ENCODE measurements at places on chromosomes 4 and X.
A peak's percentile ranks its signal among the peaks of the same experiment; 100 is the strongest.

GRCh38 chr4:785332-786073 lies 40.4 kb downstream of the CPLX1 start:
- no peak for DNase-seq

DNA sequence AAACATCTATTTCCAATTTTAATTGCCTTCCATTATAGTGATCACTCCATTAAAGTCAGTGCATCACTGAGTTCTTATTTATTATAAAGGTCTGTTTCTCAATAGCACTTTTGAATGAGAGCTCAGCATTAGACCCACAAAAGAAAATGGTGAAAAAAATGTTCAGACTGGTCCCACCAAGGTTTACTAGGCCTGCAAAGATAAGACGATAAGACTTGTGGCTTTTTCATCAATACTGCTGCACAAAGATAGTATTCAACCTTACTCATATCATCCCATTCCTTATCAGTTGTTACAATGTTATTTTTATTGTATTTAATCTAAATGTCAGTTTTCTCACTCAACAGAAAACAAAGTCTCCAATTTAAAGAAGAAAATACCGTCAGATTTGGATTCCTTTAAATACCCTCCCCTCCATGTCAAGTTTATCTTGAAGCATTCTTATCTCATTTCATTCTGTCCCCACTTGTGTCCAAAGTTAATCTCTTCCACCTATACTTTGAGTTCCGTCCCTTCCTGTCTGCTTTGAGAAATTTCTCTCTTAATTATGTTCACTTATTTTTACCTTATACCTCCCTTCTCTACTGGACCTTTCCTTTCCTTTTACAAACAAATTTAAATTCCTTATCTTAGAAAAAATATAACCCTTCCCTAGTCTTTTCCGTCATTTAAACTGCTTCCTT lies 140.0 kb downstream of the GASK1B start:
- DNase-seq = no peak

DNA sequence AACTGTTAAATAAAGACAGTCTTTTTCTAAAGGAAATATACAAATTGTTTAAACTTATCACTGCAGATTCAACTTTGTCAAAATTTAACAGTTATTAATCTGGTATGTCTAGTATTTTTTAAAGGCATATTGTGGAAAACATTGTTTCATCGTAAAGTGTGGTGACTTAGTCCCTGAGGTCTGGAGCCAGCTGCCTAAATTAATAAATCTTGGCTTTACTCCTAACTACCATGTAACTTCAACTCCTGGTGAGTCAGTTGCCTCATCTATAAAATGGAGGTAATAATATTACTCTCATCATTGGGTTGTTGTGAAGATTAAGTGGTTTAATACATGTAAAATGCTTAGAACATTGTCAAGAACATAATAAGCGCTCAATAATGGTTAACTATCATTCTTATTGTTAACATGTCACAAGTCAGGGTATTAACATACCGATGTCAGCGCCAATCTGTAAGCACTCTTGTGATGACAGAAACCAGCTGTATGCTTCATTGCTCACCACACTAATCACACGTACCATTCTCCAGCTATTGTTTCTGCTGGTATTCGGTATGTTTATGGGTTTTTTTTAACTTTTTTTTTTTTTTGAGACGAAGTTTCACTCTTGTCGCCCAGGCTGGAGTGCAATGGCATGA lies 14.1 kb upstream of the SMIM43 start:
- DNase-seq = no peak

GRCh38 chr4:89331197-89331596 lies 23.6 kb upstream of the GPRIN3 start:
- no peak for DNase-seq

DNA sequence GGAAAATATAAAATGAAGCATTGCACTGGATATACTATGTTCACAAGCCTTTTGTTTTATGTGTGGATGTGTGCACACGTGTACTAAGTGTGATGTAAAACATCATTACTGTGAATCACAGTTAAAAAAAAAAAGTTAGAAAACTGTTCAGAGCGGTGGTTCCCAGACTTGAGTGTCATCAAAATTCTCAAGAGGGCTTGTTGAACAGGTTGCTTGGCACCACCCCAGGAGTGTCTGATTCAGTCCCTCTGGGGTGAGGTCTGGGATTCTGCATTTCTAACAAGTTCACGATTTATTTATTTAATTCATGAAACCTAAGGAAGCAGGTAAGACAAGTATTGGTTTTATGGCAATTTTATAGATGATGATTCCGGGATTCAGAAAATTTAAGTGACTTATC lies 1.8 kb downstream of the CENPU start:
- no peak for DNase-seq

- no peak for DNase-seq
These were observed 61.7 kb downstream of the NBDY start for GRCh38 chrX:56790778-56791177.

DNA sequence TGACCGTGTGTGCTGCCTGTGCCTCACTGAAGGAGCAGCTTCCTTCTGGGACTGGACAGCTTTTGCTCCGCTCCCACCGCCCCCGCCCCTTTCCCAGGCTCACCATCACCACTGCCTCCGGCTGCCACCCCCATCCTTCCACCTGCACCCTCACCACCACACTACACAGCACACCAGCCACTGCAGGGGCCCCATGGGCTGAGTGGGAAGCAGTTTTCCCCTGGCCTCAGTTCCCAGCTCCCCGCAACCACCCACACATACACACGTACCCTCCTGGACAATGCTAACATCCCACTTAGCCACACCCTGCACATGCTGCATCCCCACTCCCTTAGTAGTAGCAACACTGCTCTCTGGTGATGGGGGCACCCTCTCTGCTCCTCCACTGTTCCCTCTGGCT lies 29.6 kb upstream of the COX18 start:
- DNase-seq = no peak

- no peak for DNase-seq
These were observed 937 bp downstream of the HELQ start for GRCh38 chr4:83454686-83455085.

DNA sequence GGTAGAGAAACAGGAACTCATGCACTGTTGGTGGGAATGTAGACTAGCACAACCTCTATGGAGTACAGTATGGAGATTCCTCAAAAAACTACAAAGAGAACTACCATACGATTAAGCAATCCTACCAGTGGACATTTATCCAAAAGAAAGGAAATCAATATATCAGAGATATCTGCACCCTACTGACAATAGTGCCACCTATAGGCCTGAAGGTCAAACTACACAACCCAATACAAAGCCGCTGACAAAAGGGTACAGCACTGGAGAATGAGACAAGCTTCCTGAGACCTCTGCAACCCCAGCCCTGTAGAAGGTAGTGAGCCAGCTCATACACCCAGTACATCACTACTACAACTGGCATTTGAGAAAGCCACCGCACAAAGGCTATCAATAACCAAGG lies 67.1 kb downstream of the CBR4 start:
- DNase-seq = no peak

GRCh38 chrX:152170621-152171020 lies 32.2 kb upstream of the MAGEA10 start:
- no peak for DNase-seq

GRCh38 chr4:76200771-76201231 lies 12.8 kb downstream of the SCARB2 start:
- no peak for DNase-seq

DNA sequence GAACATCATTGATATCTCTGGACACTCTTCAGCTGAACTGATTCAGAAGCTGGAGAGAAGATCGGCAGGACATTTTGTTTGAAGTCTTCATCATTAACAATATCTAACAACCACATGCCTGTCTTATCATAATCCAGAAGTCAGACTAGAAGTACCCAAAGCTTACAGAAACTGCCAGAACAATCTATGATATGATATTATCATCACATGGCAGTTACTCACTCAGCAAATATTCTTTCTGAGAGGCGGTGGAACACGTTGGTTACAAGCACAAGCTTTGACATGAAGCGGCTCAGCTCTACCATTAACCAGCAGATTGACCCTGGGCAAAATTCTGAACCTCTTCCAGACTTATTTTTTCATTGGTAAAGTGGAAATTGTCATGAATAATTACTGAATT lies 69.4 kb upstream of the KIT start:
- DNase-seq = no peak

DNA sequence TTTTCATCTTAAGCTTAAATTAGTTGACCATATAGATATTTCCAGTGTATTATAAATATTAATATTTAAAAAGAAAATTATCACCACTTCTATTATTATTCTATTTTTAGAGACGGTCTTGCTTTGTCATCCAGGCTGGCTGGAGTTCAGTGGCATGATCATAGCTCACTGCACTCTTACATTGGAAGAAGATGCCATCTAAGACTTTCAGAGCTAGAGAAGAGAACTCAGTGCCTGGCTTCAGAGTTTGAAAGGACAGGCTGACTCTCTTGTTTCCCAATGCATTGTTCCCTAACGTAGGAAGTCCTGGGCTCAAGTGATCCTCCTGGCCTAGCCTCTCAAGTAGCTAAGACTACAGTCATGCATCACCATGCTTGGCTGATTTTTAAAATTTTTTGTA lies 75.9 kb downstream of the FIP1L1 start:
- no peak for DNase-seq

- no peak for DNase-seq
These were observed 69.2 kb downstream of the NLGN4X start for GRCh38 chrX:6159468-6159867.

- no peak for DNase-seq
These were observed 23.9 kb downstream of the PRDM8 start for GRCh38 chr4:80221161-80221560.

DNA sequence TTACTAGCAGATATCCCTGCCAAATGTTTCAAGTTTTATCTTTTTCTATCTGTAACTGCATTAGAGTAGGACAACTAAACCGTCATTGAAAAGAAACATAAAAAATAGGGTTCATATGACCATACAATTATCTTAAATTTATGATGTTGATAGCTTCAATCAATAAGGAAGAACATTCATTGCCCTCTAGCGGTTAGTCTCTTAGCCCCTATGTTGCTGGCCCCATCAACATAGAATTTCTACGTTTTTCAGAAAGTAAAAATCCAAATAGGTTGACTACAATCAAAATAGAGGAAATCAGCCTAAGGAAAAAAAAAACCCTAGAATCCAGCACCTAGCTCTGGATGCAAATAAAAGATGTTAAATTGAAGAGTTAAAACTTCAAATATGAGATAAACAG lies 225.1 kb upstream of the ITM2A start:
- DNase-seq = no peak

DNA sequence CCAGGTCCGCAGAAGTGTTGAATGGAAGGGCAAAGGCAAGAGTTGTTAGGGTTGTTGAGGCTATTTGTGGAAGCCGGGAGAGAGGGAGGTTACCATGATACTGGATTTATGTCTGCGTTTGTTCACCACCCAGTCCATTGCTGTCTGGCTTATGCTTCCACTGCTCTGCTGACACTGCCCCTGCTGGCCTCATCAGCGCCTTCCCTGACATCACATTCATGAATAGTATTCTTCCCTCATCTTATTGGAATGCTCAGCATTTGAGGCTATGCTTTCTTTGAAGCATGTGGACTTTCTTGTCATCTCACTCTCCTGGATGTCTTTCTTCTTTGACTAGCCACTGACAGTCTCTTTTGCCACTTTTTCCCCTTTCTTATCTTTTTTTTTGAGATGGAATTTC lies 10.3 kb downstream of the GNL3L start:
- no peak for DNase-seq

DNA sequence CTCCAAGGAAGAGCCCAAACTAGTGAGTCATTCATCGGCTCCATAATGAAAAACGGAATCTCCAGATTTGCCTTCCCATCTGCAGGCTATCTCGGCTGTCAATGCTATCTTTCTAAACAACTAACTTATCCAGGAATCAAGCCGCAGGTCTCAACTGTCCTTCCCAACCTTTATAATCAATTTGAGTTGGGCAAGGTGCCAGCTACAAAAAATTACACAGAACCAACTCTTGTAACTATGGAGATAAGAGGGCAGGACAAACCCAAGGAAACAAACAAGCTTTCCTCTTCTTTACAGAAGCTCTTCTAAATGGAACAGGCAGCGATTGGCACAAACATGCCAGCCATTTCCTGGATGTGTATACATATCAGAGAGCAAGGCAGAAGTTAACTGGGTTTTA lies 61.2 kb upstream of the RAI2 start:
- peak; percentile 22 for DNase-seq

GRCh38 chr4:21949073-21949457 lies 493 bp upstream of the KCNIP4 start:
- peak; percentile 5 for DNase-seq

GRCh38 chrX:65862638-65863037 lies 177.2 kb downstream of the VSIG4 start:
- DNase-seq = no peak

DNA sequence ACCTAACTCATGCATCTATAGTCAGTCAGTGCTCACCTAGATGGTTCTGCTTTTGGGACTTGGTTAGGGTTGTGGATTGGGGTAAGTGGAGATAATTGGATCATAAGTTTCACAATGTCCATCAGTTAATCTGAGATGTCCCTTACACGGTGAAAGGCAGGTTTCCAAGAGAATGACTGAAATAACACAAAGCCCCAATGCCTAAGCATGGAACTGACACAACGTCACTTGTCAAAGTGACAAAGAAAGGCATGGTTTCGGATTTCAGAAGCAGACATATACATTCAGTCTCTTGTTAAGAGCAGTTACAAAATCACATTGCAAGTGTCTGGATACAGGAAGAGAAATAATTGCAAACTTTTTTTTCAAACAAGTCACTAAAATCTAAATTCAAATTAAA lies 1456.9 kb downstream of the TECRL start:
- DNase-seq = no peak

- DNase-seq = peak; percentile 36
These were observed 50.0 kb downstream of the COX18 start for GRCh38 chr4:73019462-73020047.

- DNase-seq = no peak
These were observed 5.5 kb upstream of the SMIM20 start for GRCh38 chr4:25908491-25908901.

GRCh38 chrX:91137883-91138282 lies 296.8 kb upstream of the PABPC5 start:
- DNase-seq = no peak

GRCh38 chr4:110164856-110165255 lies 33.6 kb downstream of the ELOVL6 start:
- DNase-seq = no peak

GRCh38 chr4:200936-201335 lies 76.6 kb downstream of the ZNF718 start:
- no peak for DNase-seq

DNA sequence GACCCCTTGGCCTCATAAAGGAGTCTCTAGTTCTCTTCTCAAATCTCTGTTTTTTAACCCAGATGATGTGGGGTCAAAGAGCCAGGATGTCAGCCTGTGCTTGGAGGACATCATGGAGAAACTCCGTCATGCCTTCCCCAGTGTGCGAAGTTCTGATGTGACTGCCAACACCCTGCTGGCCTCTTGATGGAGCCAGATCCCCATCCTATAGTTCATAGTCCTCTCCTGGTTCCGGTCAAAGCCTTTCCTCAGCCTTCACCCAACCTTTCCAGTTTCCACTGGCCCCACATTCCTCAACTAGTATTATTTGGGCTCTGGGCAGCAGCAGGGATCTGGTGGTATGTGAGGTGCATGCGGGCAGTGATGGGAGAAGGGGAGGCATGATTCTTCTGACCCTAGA lies 30.7 kb downstream of the TAF7L start:
- DNase-seq = no peak

GRCh38 chr4:164606478-164606877 lies 147.5 kb upstream of the SMIM31 start:
- no peak for DNase-seq

- no peak for DNase-seq
These were observed 92.3 kb downstream of the KLHL8 start for GRCh38 chr4:87128006-87128705.

Data from BE2C (cell line).